Peyer's patch (tissue), 4 donors: ENCODE measurements at places on chromosomes 7 and 10.

DNA sequence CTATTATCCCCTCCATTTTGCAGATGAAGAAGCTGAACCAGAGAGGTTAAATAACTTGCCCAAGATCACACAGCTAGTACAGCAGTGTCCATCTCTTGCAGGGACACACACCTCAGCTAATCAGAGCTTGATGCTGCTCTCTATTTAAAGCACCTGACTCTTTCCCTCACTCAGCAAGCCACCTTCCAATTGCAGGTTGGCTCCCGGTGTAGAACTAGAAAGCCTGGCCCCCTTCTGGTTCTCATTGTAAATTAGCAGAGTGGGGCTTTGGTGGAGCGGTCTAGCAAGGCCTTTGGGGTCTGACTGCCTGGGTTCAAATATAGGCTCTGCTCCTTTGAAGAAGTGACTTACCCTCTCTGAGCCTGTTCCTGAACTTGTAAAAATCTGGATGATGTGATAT is 176.4 kb downstream of the NEURL1 start:
- DNase-seq, result no peak

DNA sequence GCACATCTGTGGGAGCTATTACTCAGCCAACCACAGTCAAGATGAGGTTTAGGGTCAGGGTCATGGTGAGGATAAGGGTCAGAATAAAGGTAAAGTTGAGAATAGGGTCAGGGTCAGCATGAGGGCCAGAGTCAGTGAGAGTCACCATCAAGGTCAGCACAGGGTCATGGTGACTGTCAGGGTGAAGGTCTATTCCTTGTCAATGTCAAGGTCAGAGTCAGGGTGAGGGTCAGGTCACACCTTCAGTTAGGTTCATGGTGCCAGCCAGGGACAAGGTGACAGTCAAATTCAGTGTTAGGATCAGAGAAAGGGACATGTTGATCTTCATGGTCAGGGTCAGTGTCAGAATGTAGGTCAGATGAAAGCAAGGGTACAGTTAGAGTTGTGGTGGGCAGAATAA is 14.1 kb downstream of the MRPS24 start:
- DNase-seq, result no peak

DNA sequence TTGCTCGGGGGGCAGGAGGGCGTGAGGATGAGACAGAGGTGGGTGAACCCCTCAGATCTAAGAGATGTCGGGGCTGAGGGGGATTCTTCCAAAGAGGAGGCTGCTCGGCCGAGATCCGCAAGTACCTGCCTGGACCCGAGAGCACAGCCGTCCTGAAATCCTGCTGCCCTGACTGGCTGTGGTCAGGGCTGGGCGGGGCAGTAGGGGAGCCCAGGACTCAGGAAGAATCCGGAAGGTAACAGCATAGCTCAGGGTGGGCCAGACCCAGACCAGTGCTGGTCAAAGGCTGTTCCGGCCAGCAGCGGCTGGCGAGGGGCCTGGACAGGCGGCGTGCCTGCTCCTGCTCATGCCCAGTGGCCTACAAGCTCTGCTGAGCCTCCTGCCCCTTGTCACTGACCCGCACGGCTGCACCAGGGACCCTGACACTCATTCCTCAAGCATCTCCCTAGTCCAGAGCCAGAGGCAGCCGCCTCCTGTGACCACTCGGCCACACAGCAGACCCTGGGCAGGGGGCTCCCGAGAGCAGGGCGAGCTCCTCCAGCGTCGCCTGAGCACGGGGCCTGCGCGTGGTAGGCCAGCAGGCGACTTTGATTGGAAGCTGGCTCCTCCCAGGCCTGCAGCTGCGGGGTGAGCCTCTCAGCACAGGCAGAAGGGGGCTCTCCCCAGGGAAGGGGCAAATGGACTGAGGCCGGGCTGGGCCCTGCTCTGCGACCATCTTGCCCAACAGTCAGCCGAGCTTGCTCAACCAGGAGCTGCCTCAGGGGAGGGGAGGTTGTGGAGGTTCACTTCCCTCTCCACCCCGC is 3.1 kb upstream of the ADAP1 start:
- DNase-seq, result peak; percentile 52

GRCh38 chr10:121886997-121887622 is 40.7 kb downstream of the ATE1 start:
- DNase-seq, result no peak

DNA sequence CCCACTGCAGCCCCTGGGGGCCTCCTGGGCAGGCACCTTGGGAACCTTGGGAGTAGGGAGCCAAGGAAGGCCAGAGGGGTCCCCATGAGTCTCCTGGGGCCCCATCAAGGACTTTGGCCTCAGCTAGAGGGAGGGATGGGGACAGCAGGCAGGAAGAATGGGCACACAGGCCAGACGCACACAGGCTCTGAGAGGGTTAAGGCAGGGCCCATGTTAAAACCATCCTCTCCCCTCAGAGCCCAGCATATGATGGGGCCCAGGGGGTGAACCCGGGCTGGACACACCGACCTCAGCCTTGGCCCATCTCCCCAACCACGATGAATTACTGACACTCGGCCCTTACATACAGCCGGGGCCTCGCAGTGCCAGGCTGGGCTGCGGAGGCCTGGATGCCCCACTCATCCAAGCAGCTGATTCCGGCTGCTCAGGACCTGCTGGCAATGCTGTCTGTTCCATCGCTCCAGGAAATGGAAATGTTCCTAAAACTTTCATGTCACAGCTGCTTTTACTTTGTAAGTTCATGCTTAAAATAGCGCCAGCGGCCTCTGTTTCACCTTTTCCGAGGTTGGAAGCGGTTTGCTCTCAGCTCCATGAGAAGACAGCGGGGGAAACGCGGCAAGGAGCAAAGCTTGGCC is 17.3 kb upstream of the INPP5A start:
- DNase-seq, result peak; percentile 47

DNA sequence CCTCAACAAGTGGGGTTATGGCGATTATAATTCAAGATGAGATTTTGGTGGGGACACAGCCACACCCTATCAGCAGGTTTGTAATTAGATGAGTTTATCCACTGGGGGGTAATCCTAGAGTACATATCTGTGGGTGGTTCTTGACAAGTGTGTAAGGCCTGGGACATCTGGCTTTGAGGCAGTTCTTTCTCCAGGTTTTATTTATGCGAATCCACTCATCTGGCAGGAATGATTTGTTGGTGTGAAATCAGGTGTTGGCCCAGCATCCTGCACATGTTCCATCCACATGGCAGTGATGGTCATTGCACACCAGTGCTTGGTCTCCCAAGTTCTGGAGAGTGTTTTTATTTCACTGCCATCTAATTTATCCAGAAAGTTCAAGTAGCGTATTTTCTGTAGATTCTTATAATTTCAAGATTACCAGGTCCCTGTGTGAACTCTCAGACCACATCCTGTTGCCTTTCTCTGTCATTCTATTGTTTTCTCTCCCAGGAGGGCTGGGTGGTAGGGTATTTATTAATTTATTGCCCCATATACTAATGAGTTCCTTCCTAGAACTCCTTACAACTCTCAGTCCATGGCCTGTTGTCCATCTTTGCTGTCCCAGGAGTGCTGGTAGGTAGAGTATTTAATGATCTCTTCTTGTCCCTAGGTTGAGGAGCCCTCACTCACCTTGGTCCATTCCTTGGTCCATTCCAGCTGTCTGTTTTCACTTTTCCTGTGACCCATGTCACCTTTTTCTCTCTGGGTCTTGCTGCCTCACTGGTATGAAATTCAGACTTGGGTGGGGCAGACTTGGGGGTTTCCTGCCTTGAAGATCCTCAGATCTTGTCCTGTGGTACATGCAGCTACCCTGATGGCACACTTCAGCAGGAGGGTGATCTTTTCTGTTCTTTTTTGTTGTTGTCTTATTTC is 10.4 kb downstream of the RALA start:
- DNase-seq, result no peak

- DNase-seq, result no peak
Observed at GRCh38 chr7:120714945-120715344, 143.0 kb downstream of the TSPAN12 start.

DNA sequence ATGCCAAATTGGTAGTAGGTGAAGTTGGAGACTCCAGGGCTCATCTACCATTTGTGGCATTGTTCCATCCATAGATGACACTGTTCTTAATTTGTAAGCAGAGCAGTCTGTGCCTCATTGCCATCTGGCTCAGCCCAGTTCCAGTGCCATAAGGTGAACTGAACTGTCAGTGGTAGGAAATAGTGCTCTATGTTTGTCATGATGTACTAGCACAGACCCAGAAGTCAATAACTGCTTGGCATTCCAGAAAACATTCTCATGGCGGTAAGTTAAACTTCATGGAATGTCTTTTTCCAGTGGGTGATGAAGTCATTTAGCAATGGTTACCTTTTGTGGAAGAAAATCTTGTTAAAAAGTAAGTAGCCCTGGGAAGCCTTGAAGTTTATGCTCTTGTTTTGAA is 302.7 kb downstream of the SUGCT start:
- no peak for DNase-seq

GRCh38 chr10:75944061-75944460 is 512.6 kb downstream of the LRMDA start:
- DNase-seq, result no peak

DNA sequence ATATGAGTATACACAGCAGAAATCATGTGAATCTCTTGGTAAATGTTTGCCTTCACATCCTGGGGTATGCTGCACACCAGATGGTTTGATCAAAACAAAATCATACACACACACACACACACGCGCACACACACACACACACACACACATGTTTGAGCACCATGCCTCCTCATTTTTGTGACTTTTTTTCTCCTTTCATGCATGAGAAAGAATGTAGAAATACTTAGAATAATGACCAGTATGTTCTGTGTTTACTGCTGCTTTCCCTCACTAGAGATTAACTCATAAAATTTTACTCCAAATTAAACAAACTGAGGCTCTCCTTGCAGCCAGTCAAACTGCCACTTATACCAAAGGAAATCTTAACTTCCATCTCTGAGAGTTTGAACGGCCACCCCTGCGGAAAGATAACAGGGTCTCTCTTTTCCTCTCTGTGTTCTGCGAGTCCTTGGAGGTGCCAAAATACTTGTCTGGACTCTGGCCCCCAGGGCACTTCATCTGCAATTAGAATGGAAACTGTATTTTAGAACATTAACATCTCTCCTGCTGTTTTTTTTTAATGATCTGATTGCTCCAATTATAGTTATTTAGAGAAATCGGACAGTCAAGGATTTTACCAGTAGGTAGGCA is 320.8 kb upstream of the NFE2L3 start:
- no peak for DNase-seq

DNA sequence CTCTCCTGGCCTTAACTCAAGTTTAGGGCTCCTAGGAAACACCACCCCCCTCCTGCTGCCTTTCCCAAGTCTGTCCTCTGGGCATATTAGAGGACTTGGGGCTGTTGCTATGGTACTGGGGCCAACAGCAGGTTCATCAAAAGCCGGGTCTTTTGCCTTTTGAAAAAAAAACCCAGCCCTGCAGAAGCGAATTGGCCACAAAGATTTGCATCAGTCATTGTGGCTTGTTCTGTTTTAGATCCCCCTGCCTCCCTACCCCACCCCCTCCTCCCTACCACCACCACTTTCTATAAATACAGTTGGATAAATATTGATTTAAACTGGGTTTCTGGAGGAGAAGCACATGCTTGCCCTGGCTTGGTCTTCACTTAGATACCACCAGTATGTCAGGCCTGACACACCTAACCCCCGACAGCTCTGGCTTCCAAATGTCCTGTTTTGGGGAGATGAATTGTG is 7.0 kb downstream of the MXI1 start:
- no peak for DNase-seq

DNA sequence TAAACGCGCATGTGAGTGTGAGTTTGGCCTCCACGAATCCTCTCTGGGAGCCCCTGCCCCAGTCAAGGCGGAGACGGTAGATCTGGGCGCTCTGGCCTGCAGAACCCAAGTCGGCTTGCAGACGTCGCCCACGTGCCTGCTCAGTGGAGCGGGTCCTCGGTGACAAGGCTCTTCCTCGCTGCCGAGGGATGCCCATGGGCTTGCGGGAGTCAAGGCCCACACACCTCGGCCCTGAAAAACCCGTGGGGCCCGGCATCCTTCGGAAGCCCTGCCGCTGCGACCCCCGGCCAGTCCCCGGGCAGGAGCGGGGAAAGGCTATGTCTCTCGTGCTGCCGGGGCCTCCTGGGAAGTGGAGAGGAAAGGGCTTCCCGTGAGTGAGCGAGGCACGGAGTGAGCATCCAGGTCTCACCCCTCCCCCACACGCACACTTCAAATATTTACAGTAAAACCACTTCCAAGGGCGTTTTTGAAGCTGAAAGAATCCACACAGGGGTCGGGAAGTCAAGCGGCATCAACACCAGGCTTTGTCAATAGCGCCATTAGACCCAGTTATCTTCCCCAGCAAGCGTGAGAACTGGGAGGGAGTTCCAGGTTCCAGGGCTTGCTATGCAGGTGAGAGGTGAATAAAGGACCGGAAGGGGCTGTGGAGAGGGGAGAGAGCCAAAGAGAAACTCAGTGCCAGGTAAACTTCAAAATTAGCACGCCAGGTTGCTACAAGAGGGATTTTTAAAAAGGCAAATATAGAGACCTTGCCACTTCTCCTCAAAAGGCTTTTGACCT is 1.1 kb upstream of the MNX1 start:
- peak; percentile 44 for DNase-seq

GRCh38 chr7:18419456-18419855 is 76.1 kb upstream of the HDAC9 start:
- no peak for DNase-seq

GRCh38 chr10:19788075-19788686 is 28.1 kb upstream of the PLXDC2 start:
- no peak for DNase-seq

GRCh38 chr10:78520737-78521430 is 487.2 kb downstream of the RPS24 start:
- no peak for DNase-seq

DNA sequence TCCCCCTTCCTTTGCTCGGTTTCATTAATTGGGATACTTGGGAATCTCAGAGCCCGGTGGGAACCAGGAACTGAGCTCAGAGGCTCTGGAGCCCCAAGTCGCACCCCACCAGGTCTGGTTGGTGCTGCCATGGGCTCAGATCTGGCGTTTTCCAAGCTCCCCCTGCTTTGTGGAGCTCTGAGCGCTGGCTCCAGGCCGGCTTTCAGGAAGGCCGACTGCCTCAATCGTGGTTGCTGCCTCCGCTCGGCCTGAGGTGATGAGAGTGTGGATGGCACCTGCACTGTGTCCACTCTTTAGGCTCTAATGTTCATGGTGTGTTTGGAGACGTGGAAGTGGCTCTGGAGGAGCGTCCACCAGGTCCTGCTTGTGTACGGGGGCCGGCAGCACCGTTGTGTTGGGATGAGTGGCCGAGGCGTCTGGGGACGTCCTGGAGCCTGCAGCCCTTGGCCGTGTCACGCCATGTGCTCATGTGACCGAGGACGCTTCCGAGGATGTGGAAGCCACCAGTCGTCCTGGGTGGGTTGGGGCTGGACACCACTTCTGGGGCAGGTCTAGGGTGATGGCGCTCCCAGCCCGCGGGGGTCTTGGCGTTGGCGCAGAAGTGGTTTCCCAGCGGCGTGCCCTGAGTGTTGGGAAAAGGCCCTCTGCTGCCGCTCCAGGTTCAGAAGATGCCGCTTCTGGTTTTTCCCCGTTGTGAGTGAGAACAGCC is 8.2 kb downstream of the INPP5A start:
- DNase-seq, result no peak

GRCh38 chr7:73359746-73360375 is 31.9 kb downstream of the FKBP6 start:
- no peak for DNase-seq
